NB4 (cell line): ENCODE measurements at places on chromosomes 3 and 15.

DNA sequence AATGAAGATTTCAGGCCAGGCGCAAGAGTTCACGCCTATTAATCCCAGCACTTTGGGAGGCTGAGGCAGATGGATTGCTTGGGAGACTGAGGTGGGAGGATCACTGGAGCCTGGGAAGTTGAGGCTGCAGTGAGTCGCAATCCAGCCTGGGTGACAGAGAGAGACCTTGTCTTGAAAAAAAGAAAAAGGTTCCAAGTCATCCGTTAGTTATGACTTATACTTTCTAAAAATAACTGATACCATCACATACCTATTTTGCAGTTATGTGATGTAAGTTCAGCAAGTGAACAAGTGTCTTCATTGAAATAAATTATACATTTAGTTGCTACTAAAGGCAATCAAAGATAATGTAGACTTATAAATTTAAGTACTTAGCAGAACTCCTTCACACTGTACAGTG is 22.1 kb downstream of the CLPX start:
- DNase-seq: no peak

DNA sequence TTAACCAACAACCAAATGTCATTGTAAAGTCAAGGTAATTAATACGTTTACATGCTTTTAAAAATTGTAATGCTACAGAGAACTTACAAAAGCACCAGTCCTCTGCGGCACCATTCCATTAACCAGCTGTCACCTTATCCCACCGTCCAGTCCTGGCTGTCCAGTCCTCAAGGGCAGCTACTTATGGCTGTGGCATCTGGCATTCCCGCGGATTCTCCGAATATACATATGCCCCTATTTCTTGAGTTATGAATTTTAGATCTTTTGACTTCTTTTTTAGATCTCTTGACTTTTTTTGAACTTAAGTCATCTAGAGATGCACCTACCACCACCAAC is 382 bp upstream of the POMGNT2 start:
- DNase-seq: no peak

GRCh38 chr3:2420919-2421318 is 322.3 kb downstream of the CNTN4 start:
- no peak for DNase-seq

- DNase-seq: no peak
These were observed 57.6 kb upstream of the LIPC start for GRCh38 chr15:58374147-58374546.

GRCh38 chr15:48265135-48265534 is 59.0 kb downstream of the SLC12A1 start:
- DNase-seq: no peak
